NCI-H2081 (cell line): ENCODE measurements at places on chromosomes 13 and 19.

- DNase-seq = no peak
Observed at GRCh38 chr19:35033067-35034004, 3.1 kb downstream of the SCN1B start.

DNA sequence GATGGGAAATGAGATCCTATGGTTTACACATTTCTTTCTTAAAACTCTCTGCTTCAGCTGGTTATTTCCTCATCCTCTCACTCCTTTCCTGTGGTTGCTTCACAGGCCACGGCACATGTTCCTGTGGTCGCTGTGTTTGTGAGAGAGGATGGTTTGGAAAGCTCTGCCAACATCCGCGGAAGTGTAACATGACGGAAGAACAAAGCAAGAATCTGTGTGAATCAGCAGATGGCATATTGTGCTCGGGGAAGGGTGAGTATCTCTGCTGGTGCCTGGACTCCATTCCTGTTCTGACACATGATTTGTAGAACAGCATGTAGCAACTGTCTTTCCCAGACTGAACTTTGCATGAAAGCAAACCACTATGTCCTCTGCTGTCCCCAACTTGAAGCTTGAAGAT lies 254.2 kb downstream of the ITGBL1 start:
- no peak for DNase-seq

DNA sequence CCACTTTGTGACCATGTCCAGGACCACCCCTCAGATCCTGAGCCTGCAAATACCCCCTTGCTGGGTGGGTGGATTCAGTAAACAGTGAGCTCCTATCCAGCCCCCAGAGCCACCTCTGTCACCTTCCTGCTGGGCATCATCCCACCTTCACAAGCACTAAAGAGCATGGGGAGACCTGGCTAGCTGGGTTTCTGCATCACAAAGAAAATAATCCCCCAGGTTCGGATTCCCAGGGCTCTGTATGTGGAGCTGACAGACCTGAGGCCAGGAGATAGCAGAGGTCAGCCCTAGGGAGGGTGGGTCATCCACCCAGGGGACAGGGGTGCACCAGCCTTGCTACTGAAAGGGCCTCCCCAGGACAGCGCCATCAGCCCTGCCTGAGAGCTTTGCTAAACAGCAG lies 7.7 kb upstream of the CEACAM7 start:
- no peak for DNase-seq

DNA sequence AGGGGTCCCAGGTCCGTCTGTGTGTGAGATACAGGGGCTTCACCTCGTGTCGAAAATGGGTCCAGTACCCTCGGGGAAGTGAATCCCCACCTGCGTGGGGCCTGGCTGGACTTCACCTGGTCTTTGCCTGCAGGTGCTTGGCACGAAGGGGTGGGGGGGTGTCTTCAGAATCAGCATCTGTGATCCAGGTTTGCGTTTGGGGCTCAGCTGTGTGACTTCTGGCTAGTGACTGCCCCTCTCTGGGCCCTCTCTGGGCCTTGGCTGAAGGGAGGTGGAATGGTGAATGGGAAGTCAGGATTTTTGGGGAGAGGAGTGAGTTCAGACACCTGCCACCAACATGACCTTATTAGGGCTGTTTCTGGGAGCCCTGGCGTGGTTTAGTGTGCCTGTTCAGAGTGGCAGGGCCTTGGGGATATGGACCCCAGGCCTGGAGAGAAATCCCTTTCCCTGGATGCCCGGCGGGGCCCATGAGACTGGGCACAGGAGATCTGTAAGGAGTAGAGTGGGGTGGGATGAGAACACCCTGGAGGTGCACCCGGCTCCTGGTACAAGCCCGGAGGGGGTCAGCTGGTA lies 2.7 kb downstream of the CELF5 start:
- DNase-seq = no peak

DNA sequence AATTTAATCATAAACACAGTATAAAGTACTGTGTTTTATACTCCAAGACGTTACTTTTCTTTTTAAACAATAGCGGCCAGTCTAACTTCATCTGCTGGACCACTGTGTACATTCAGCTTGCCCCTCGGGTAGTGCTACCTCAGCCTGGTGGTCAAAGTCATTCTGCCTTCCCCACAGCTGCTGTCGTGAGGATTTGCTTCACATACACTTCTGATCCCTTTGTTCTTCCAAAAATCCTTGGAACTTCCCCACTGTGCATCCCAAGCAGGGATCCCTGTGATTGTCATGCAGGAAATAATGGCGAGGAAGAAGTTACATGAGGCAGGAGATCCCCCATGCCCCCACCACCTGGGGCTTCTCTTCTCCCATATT lies 234.9 kb upstream of the STARD13 start:
- DNase-seq = no peak

DNA sequence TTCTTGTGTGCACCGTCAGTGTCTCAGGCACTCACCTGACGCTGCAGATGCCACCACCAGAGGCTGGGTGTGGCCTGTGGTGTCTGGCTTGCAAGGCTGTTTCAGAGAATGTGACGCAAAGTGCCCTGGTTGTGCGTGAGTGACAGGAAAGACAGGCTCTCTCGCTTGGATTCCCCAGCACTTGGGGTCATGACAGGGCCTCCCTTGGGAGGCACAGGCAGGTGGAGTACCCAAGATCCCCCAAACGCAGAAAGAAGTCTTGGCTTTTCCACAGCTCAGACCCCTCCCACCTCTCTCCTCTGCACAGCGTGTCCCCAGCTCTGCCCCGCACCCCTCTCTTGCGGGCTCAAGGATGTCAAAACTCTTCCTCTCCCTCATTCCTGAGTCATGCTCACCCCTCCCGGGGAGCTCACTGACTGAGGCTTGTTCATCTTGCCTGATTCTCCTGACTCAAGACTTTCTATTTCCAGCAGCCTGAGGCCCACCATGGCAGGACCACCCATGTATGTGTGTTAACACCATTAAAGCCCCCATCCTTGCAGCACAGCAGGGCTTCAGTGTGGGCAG lies 21.0 kb downstream of the DHX34 start:
- no peak for DNase-seq

- no peak for DNase-seq
Observed at GRCh38 chr13:110440946-110441731, 120.4 kb downstream of the RAB20 start.

DNA sequence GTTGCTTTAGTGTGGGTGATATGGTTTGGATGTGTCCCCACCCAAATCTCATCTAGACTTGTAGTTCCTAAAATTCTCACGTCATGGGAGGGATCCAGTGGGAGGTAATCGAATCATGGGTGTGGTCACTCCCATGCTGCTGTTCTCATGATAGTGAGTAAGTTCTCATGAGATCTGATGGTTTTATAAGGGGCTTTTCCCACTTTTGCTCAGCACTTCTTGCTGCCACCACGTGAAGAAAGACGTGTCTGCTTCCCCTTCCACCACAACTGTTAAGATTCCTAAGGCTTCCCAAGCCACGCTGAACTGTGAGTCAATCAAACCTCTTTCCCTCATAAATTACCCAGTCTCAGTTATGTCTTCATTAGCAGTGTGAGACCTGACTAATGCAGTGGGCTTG lies 26.0 kb downstream of the OR10H4 start:
- DNase-seq = no peak

DNA sequence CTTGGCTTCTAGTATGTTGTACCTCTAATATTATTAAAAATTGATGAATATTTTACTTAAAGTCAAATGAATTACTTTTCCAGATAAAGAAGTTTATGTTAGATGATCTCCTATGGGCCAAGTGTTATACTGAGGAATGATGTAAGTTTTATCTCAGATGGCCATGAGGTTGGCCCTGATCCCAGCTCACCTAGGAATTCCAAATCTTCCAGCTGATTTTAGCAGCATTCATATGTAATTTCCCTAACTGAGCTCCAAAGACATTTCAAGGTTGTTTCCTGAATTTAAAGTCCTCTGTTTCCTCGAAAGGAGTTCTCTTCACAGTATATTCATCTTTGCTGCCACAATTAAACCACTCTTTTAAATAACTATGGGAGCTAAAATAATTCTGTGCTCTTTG lies 1670.4 kb upstream of the SPRY2 start:
- no peak for DNase-seq

DNA sequence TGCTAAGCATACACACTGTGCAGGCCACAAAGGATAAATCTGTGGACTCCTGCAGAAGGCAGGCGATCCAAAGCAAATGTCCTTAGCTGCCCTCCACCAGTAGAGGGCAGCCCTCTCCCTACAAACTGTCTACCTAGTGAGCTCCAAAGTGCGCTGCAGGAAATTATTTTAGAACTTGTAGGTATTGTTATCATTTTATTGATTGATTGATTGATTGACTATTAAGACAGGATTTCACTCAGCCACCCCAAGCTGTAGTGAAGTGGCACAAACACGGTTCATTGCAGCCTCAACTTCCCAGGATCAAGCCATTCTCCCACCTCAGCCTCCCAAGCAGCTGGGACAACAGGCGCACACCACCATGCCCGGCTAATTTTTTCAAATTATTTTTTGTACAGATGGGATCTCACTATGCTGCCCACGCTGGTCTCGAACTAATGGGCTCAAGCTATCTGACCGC lies 37.3 kb downstream of the RNF6 start:
- DNase-seq = peak; percentile 66
